ENCODE measurements at places on chromosomes 12 and 14.
A peak's percentile ranks its signal among the peaks of the same experiment; 100 is the strongest.

DNA sequence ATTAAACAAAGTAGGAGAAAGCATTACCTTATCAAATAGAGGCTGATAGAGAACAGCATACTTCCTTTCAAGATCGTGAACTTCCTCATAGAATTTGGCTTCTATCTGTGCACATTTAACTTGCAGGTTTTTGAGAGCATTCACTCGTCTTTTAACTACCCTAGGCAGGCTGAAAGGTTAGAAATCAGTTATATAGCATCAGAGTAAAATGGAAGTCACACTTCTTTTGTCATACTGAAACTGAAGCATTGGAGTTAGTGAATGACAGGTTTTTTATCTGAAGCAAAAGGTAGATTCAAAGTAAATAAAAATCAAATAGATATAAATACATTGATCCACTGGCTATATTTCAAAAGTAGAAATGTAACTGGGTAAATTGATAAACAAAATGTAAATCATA is 24.4 kb downstream of the NAP1L1 start:
- DNase-seq: no peak

- peak; percentile 22 for DNase-seq
These were observed 21.1 kb upstream of the KCNA5 start for GRCh38 chr12:5022465-5023061.

DNA sequence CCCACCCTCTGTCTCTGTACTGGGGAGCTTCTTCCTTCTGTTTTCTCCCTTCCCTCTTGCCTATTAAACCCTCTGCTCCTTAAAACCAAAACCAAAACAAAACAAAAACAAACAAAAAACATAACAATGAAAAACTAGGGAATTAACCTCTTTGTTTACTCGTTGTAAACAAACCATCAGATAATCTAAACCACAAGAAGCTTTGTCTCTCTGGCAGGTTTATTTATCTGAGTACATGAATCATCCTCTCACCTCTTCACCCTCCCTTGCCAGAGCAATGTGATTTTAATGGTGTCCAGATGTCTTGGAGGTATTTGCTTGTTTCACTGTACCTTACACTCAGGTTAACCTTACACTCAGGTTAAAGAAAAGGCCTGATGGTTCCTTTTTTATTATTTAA is 66.1 kb downstream of the DYRK2 start:
- peak; percentile 83 for DNase-seq

DNA sequence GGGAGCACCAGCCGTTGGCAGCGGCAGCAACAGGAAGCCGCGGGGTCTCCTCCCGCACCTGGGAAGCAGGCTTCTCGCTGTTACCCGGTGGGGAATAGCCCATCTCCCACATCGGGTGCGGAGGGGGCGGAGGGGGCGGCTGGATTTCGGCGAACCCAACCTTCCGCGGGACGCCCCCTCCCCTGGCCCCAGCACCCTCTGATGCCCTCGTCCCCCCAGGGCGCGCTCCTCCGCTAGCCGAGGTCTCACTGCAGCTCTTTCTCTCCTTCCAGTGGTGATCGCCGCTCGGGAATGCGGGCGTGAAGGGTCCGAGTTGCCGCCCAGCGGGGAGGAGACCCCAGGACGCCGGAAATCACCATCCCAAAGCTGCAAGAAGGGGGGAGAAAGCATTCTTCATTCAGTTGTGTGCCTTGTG is 303 bp downstream of the SAMD4A start:
- DNase-seq: no peak

Data from NCI-H2029 treated with DMSO at 0.1 percent for 48 hours (cell line).